ENCODE measurements at places on chromosomes 5 and 9.

- DNase-seq: no peak
Observed at GRCh38 chr5:95543017-95543705, 11.6 kb downstream of the SKIC3 start.

GRCh38 chr5:139140591-139141071 lies 57.5 kb downstream of the SIL1 start:
- no peak for DNase-seq

DNA sequence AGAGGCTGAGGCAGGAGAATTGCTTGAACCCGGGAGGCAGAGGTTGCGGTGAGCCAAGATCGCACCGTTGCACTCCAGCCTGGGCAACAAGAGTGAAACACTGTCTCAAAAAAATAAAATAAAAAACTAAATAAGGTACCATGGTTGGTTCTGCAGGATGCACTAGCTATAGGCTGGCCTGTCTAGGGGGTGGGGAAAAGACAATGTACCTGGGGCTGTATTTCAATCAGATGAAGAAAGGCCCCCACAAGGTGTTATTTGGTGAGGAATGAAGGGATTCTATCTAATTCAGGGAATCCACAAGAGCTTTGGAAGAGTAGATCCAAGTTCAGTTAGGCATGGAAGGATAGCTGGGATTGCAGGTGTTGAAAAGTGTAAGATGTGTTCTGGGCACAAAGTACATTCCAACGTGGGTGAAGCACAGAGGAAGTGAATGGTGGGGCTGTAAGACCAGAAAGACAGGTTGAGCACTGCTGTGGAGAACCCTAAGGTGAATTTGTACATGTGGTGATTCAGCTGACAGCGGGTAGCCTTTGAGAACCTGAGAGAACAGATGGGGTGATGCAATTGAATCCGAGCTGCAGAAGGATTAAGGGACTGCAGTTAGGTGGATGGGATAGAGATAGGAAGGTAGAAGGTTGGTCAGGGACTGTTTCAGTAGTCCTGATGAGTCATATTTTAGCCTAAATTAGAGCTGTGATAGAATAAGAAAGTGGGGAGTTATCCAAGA lies 71.8 kb downstream of the CAST start:
- DNase-seq: no peak

GRCh38 chr9:134251296-134252069 lies 74.8 kb upstream of the RXRA start:
- no peak for DNase-seq

DNA sequence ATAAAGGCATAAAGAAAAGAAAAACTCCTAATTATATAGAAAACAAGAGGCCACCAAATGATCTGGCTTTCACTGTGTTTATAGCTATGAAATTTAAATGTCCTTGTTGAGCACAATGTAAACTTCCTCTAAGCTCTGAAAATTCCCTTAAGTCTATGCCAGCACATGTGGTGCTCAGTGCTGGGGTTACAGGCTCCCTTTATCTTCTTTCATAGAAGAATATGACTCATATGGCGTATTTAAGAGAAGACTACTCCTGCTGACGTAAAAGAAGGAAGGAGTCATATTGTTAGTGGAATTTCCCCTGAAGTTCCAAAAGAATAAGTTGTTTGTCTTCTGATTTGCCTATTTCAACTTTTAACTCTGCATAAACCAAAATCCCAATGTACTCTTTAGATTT lies 30.4 kb downstream of the RNF145 start:
- DNase-seq: no peak

DNA sequence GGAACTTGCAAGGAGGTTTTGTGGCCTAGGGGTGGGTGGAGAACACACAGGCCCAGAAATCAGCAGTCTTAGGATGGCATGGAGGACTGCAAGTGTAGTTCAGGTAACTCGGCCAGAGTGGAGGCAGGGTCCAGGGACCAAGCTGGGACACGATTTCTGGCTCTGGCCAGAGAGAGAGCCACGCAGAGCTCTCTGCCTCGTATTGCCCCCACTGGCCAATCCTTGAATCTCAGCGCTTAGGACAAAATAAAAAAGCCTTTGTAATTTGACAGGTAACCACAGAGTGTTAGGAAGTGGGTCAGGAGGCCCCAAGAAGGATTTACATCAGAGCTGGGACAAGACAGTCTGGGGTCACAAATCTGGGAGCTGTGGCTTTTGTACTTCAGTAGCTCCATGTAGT lies 11.7 kb downstream of the MAP3K1 start:
- peak; percentile 16 for DNase-seq

DNA sequence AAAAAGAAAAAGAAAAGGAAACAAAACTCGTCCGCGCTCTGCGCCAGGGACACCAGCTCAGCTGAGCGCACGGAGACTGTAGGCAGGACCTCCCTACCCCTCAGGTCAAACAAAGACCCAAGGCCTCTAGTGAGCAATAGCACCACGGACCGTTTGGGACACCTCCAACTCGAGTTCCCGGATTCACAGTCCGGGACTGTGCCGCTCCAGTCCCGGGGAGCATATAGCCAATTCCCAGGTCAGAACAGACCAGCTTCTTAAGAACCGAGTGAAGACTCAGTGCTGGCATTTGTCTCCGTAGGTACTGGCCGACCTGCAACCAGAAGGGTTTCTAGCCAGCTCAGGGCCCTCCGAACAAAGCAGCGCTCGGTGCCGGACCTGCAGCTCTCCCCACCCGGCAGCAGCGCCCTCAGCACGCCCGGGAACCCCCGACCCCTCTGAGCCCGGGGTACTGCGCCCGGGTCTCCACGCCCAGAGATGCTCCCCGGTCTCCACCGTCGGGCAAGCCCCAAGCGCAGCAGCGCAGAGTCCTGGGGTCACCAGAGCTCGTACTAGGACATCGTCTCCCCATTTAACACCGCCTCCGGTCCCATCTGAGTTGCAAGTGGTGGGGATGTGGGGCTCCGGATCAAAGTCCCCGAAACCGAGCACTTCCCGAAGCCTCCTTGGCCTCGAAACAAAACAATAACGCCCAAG lies 591 bp downstream of the ABCA1 start:
- no peak for DNase-seq

GRCh38 chr9:107423540-107423939 lies 66.0 kb downstream of the KLF4 start:
- no peak for DNase-seq

DNA sequence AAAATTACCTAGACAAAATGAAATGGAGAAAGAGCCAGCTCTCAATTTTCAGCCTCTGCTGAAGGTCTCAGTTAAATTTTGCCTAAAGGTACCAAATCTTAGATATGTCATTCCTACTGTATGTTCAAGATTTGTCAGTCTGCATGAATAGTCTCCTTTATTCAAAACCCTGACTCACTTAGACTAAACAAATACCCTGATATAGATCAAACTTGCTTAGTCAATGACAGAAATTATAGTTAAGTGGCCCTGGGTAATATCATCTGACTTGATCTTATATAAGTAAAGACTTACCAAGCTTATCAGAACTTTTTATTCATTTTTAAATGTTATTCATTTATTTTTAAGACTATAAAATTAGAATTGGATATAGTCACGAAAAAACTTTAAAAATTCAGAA lies 12.2 kb downstream of the MEGF9 start:
- DNase-seq: no peak
